ENCODE measurements at places on chromosomes 12 and 14.
A peak's percentile ranks its signal among the peaks of the same experiment; 100 is the strongest.

DNA sequence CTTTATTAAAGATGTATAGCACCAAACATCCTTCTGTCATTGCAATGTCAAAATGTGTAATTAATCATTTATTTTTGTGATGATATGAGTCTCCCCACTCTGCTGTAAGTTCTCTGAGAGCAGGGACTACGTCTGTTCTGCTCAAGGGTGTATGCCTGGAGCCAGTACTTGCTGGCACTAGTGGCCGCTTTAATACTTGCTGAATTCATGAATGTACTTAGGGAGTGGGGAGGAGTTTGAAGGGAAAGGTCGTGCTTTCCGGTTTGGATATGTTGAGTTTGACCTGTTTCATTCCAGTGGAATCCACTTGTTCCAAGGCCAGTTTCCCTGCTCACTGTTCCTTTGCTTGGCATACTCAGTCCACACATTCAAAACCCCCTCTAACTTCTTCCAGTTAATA, 1.9 kb upstream of the DCAF5 start:
- H3K4me1 ChIP-seq: peaks cover 19% of the 10 kb centered on the region
- H3K27ac ChIP-seq: no peak overlapping the region
- H3K36me3 ChIP-seq: peaks cover 22% of the 10 kb centered on the region
- peaks cover 2% of the 10 kb centered on the region for H3K27me3 ChIP-seq
- H3K4me3 ChIP-seq: no peak overlapping the region
- no peak for DNase-seq

GRCh38 chr12:64801381-64801780, 23.1 kb upstream of the TBC1D30 start:
- no peaks in the 10 kb centered on the region for H3K36me3 ChIP-seq
- no peak overlapping the region for H3K27ac ChIP-seq
- DNase-seq: no peak
- peaks cover 2% of the 10 kb centered on the region for H3K4me1 ChIP-seq
- no peak overlapping the region for H3K4me3 ChIP-seq
- peaks cover 41% of the 10 kb centered on the region for H3K27me3 ChIP-seq

DNA sequence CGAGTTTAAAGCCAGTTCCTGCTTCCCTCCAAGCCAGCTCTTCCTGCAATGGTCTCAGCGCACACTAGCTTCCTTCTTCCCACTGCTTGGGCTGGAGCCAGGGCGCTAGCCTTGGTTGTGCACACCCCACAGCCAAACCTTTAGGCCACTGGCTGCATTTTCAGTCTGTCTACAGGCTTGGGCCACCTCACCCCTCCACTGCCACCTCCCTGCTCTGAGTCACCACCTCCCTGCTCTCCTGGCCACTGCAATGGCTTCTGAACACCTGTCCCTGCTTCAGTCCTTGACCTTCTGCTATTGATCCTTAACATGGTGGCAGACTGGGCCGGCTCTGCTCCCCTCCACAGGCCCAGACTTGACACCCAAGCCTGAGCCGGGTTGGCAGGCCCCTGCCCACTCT, 151.1 kb downstream of the RBM19 start:
- peaks cover 84% of the 10 kb centered on the region for H3K36me3 ChIP-seq
- H3K27me3 ChIP-seq: no peaks in the 10 kb centered on the region
- no peak overlapping the region for H3K4me3 ChIP-seq
- no peak for DNase-seq

DNA sequence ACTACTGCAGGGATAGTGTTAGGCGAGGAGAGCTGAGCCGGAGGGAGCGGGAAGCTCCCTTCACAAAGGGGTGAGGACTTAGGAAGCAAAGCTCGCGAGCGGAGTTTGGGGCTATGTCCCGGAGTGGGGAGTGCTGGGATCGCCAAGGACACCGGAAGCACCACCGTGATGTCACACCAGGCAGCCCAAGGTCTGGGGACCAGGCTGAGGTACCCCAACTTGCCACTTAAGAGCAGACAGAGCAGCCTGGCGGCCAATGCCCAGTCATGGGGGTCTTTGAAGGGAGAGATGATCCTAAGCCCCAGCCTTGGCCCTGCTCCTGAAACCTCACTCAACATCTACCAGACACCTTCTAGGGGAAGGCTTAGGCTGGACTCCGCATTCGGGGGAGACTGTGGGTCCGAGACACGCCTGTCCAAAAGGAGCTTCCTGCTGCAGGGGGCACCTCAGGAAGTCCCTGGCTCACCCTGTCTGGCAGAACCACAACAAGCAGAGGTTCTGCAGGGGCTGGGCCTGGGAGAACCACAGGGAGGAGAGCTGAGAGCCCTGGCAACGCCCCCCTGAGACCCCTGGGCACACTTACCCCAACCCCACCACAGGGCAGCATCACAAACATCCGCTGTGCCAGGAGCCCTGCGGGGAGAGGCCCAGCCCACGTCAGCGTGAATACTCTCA, 17.8 kb downstream of the SLC48A1 start:
- H3K36me3 ChIP-seq: peaks cover 96% of the 10 kb centered on the region
- H3K27me3 ChIP-seq: no peaks in the 10 kb centered on the region
- H3K4me1 ChIP-seq: peaks cover 24% of the 10 kb centered on the region
- DNase-seq: no peak
- H3K27ac ChIP-seq: peak overlapping the region; percentile 57
- H3K4me3 ChIP-seq: no peak overlapping the region

DNA sequence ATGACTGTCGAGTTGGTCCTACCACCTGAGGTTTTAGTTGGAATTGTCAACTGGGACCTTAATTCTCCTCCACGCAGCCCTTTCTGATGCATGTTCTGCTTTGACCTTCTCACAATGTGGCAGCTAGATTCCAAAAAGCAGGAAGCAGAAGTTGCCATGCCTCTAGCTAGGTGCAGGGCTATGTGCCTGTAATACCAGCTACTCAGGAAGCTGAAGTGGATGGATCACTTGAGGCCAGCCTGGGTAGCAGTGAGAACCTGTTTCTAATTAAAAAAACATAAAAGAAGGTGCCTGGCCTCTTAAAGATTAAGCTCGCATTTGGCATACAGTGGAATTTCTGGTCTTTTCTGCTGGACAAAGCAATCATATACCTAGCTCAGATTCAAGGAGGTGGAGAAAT, 77.1 kb downstream of the FGD4 start:
- no peaks in the 10 kb centered on the region for H3K36me3 ChIP-seq
- peaks cover 3% of the 10 kb centered on the region for H3K27me3 ChIP-seq
- no peak overlapping the region for H3K4me3 ChIP-seq

DNA sequence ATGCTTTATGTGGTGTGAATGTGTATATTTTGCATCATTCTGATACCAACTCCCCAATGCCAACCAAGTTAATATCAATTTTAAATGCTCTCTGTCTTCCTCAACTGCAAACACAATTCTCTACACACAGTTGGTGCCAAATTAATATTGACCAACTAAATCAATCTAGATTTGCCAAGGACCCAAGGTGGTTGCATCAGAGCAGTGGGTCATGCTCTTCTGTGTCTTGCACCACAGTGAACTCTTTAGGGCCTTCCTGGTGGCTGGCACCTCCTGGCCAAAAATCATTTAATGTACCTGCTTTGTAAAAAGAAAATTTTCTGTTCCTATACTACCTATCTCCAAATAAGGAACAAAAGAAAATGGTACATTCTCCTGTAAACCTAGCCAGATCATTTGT, 14.1 kb downstream of the COQ10A start:
- DNase-seq: no peak
- H3K4me3 ChIP-seq: no peak overlapping the region
- peaks cover 87% of the 10 kb centered on the region for H3K36me3 ChIP-seq
- peaks cover 3% of the 10 kb centered on the region for H3K4me1 ChIP-seq
- H3K27me3 ChIP-seq: no peaks in the 10 kb centered on the region
- H3K27ac ChIP-seq: peak overlapping the region; percentile 57

GRCh38 chr12:2187195-2187945, 134.6 kb downstream of the CACNA1C start:
- H3K36me3 ChIP-seq: no peaks in the 10 kb centered on the region
- no peak overlapping the region for H3K4me3 ChIP-seq
- no peak overlapping the region for H3K27ac ChIP-seq
- H3K4me1 ChIP-seq: peaks cover 4% of the 10 kb centered on the region
- DNase-seq: no peak

Data from activated T-cell treated with anti-CD3 and anti-CD28 coated beads, Interleukin-2, amount 50 U/mL, for 24 hours (primary cell).